ENCODE measurements at places on chromosomes 11 and 22. TPM values are rescaled to one million over a fixed set of nuclear protein-coding genes. Genes with fewer than 3 reads are reported as not detected.

- no peak for DNase-seq
Observed at GRCh38 chr11:65642014-65642671, 4.2 kb downstream of the SIPA1 start.

DNA sequence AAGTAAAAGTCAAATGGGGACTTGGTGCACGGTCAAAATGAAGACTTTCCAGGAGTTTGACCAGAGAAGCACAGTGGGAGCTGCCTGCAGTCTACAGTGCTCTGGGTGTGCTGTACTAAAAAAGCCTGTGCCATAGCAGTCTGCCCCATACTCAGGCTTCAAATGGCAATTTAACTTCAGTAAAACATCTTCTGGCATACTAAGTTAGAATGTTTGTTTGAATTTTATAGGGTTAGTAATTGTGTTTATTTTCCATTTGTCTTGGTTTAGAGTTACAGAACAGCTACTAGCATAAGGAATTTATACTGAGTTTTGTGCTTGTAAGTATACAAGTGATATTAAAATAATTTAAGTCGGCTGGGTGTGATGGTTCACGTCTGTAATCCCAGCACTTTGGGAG, 29.3 kb upstream of the LIPT2 start:
- no peak for DNase-seq

- DNase-seq: no peak
Observed at GRCh38 chr11:88534185-88534584, 196.6 kb upstream of the CTSC start.

GRCh38 chr11:107252429-107253161, 205.0 kb downstream of the CWF19L2 start:
- DNase-seq: no peak

The WNT7B gene
- total RNA-seq: 112 TPM

DNA sequence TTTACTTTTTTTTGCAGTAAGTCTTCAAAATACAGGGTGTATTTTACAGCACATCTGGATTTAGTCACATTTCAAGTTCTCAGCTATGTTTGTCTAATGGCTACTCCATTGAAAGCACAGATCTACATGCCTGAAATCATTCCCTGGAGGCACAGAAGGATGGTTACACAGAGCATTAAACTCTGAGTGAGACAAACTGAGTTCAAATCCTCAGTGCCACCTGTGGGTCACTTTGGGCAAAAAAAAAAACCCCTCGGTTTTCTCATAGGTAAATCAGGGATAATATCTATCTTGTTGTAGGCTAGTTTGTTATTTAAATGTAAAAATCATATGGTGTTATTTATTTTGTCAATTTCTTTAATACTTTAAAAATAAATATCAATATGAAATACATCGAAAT, 7.7 kb downstream of the ANKRD49 start:
- DNase-seq: no peak

DNA sequence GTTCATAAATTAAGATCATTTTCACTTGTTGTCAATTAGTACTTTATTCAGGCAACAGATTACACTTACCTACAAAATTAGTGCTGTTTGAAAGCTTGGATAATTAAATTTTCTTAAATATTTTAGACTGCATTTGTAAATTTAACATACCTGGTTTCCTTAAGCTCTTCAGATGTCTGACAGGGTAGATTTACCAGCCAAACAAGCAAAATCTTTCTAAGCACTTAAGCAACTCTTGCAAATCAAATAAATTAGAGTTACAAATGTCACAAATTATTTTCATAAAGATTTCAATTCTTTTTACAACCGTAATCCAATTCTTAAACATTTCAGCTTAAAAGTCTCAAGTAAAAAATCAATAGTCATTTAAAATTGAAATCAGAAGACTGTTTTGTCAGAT, 129.8 kb downstream of the DBX1 start:
- no peak for DNase-seq

GRCh38 chr11:14140991-14141390, 178.5 kb downstream of the SPON1 start:
- DNase-seq: no peak

DNA sequence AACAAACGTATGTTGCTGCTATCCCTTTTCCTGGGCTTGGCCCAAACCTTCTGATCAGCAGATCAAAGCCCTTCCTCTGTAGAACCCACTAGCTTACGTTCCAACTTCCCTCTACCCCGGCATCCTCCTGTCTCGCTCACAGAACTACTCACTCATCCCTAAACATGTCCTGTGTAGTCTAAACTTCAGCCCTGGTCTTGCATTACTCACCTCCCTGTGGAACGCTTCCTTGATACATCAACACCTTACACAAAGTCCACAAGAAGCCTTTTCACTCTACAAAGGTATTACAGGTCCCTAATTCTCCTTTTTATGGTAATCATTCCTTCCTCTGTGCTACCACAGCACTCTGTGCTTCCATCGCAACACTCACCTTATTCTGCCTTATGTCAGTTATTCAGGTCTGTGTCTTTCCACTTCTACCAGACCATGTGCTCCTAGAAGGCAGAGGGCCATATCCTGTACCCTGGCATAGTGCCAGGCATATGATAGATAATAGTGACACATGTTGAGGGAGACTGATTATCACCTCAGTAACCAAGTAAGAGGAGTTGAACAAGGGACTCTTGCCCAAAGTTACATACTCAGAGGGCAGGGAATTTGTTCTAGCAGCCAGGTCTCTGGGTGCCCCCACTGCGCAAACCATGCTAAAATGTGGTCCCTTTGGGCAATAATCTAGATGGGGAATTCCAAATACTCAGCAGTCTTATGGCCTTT, 41.6 kb downstream of the USP35 start:
- no peak for DNase-seq

DNA sequence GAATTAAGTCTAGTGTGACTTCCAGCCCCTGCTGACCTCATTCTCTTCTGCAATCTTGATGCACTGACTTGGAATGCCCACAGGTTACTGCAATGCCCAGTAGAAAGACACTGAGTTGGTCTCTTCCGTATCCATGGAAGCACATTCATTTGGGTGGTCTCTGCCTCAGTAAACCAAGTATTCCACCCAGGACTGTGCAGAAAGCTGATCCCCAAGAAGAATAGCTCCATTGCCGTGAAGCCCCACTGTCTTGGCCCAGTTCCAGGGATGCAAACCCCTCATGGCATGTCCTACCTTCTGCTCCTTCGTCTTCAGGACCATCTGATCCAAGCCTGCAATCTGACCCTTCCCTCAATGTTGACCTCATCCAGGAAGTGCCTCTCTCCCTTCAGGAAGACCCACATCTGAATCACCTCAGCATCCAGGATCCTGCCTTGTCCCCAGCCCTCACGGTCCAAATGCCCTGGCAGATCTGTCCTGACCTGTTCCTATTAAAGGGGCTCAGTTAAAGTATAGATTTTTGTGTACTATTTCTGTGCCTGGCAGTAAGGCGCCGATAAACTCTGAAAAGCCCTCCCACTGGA, 425.8 kb downstream of the SOX6 start:
- no peak for DNase-seq

- DNase-seq: no peak
Observed at GRCh38 chr22:20402960-20403778, 9.2 kb downstream of the ZNF74 start.

The MS4A4A gene
- not detected for total RNA-seq

GRCh38 chr11:97231231-97231630, 841.4 kb downstream of the JRKL start:
- DNase-seq: no peak

The TBX1 gene
- total RNA-seq: not detected

The MMP27 gene
- not detected for total RNA-seq

- no peak for DNase-seq
Observed at GRCh38 chr22:37163575-37164504, 14.1 kb upstream of the IL2RB start.

- DNase-seq: peak; percentile 86
Observed at GRCh38 chr11:107785401-107785800, 73.2 kb downstream of the SLC35F2 start.

The FBLN1 gene
- 58.5 TPM for total RNA-seq

The SSTR3 gene
- not detected for total RNA-seq

The GRAP2 gene
- 0.14 TPM for total RNA-seq

The APOA4 gene
- not detected for total RNA-seq

The P4HA3 gene
- 0.81 TPM for total RNA-seq

The CCDC157 gene
- total RNA-seq: 2.2 TPM

DNA sequence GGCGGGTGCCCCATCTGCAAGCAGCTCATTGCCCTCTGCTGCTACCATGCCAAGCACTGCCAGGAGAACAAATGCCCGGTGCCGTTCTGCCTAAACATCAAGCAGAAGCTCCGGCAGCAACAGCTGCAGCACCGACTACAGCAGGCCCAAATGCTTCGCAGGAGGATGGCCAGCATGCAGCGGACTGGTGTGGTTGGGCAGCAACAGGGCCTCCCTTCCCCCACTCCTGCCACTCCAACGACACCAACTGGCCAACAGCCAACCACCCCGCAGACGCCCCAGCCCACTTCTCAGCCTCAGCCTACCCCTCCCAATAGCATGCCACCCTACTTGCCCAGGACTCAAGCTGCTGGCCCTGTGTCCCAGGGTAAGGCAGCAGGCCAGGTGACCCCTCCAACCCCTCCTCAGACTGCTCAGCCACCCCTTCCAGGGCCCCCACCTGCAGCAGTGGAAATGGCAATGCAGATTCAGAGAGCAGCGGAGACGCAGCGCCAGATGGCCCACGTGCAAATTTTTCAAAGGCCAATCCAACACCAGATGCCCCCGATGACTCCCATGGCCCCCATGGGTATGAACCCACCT, 28.0 kb upstream of the L3MBTL2 start:
- DNase-seq: no peak

DNA sequence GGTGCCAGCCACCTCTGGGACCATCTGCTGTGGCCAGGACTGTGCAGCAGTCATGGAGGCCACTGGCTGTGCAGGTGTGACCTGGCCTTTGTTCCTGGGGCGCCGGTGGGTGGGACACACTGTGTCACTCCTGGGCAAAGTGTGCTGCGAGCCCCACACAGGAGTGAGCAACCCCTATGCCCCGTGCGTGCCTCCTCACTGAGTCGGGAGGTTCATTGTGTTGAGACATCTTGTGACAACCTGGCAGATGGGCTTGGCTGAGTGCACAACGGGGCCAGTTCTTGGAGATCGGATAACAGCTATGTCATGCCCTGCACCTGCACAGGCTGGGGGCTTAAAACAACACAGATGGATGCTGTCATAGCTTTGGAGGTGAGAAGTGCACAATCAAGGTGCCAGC, 13.5 kb downstream of the ANO1 start:
- DNase-seq: no peak

DNA sequence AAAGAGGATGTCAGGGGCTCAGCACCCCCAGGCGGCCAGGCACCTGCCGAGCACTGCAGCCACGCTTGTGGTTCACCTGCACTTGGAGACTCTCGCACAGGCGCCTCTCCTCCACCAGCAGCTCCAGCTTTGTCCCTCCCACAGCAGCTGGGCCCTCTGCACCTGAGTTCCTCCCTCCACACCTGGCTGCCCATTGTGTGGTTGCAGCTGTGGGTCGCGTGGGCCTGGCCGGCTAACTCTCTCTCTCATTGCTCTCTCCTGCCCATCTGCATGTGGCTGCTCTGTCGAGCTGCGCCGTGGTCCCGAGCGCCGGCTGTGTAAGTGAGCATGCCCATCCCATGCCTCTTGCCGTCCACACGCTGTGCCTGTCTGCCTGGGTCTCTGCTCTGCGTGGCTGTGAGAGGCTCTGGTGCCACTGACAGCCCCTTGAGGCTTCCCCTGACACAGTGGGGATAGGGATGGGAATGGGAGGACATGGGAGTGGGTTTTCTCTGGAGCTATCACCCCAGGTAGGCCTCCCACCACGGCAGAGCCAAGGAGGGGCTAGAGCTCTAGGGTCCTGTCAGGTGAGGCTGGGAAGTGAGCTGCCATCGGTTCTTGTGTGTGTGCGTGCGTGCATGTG, 8.5 kb upstream of the ACR start:
- DNase-seq: no peak

The GAS2 gene
- 1.2 TPM for total RNA-seq

The HDHD5 gene
- 76.2 TPM for total RNA-seq

DNA sequence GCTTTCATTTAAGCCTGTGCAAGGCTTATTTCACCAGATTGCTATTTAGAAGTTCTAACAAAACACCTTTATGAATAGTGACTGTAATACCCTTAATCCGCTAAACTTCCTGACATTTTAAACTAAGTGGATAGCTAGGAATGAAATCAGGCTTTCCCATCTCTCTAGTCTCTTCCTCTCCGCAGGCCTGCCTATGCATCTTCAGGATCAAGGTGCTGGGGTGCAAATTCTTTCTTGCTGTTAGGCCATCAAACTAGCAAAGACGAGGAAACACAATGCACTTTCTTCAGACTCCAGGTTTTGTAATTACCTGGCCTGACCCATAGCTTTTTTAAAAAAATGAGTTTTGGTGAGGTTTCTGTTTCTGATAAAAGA, 149.4 kb downstream of the DBX1 start:
- no peak for DNase-seq

The TMEM151A gene
- total RNA-seq: not detected

- DNase-seq: no peak
Observed at GRCh38 chr11:45272701-45273100, 13.4 kb downstream of the SYT13 start.

DNA sequence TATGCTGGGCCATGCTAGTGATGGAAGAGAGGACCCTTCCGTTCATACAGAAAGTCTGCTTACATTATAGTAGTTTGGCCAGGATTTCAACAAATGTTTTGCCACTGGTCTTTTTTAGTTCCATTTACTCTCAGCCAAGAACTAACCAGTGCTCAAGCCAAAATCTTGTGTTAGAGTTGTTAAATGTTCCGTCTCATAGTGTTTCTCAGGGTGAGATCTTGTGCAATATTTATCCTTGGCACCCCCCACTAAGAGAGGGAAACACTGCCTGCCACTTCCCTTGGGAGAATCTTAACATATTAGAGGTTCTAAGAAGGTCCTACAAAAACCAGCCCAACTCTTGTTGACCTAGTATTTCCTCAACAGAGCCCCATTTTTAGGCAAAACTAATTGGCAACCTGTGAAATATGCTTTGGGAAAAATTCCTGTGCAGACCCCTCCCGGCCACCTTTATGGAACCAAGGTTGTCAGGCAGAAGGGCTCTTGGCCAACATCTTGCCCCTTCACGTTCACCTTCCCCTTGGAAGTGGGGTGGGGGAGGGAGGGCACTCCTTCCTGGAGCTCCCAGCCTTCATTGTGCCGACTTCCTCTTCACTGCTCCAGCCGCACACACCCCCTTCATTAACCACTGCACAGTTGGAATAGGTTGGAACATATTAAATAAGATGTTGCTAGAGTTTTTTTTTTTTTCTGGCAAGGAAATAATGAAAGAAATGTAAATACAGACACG, 173.2 kb upstream of the SORL1-AS1 start:
- DNase-seq: no peak

- no peak for DNase-seq
Observed at GRCh38 chr11:7687386-7687785, 14.1 kb upstream of the CYB5R2 start.

All from epithelial cell of proximal tubule (primary cell).